ENCODE measurements at places on chromosomes 7 and 10. TPM values are rescaled to one million over a fixed set of nuclear protein-coding genes. Genes with fewer than 3 reads are reported as not detected.
A peak's percentile ranks its signal among the peaks of the same experiment; 100 is the strongest.

The DOCK1 gene
- total RNA-seq = not detected

DNA sequence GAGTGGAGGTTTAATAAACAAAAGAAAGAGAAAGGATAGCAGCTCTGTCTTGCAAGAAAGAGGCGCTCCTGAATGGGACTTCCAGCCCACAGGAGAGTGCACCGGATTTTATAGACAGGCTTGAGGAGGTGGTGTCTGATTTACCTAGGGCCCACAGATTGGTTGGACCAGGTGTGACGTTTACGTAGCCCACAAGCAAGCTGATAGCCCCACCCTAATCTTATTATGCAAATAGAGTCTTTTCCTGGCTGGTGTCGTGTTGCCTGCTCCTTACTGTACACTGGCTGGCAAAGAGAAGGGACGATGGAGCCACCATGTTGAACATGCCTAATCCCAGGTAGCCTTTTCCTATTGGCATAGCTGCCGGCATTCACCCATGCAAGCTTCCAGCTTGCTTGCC is 319.7 kb upstream of the POM121L12 start:
- no peaks in the 10 kb centered on the region for H3K36me3 ChIP-seq
- no peak for DNase-seq
- H3K4me3 ChIP-seq = no peak overlapping the region
- no peaks in the 10 kb centered on the region for H3K27me3 ChIP-seq
- H3K4me1 ChIP-seq = no peaks in the 10 kb centered on the region

DNA sequence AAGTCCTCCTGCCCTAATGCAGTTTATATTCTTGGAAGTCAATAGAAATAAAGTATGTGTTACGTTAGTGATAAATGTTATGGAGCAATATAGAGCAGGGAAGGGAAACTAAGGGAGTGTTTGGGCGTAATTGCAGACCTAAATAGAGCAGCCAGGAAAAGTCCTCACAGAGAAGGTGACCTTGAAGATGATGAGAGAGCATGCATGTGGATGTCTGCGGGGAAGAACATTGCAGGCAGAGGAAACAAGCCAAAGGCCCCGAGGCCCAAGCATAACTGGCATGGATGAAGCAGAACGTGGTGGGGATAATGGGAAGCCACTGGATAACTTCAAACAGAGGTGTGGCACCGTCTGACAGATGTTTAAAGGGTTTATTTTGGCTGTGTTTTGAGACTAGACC is 12.5 kb downstream of the ADD3 start:
- no peak for DNase-seq
- H3K4me1 ChIP-seq = peaks cover 69% of the 10 kb centered on the region
- no peaks in the 10 kb centered on the region for H3K27me3 ChIP-seq
- H3K36me3 ChIP-seq = no peaks in the 10 kb centered on the region

DNA sequence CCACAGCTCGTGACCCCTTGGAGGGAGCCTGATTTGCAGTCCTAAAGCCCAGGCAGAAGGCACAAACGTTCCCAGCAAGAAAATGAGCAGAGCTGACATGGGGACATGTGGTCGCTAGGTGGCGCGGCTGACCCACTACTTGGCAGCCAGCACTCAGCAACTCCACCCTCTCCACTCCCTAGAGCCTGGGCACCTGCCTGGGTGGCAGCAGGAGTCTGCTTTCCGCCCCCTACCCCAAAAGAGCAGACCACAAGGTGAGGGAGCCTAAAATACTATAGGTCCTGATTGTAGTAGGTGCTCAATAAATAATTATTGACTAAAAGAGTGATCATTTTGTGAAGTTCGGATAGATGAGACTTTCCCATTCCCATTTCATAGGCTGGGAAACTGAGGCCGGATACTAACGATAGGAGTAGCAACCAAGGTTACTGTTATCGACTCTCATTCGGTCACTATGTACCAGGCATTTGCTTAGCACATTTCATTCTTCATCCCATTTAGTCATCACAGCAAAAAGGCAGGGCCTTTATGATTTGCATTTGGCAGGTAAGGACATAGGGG is 57.4 kb downstream of the NEUROG3 start:
- no peak overlapping the region for H3K27ac ChIP-seq
- H3K27me3 ChIP-seq = peaks cover 42% of the 10 kb centered on the region
- H3K36me3 ChIP-seq = no peaks in the 10 kb centered on the region
- H3K4me1 ChIP-seq = no peaks in the 10 kb centered on the region

The EPO gene
- total RNA-seq = not detected

The TAF5 gene
- 3.6 TPM for total RNA-seq

The TRIM50 gene
- total RNA-seq = not detected

The CPN1 gene
- not detected for total RNA-seq

The EZH2 gene
- 19.6 TPM for total RNA-seq

DNA sequence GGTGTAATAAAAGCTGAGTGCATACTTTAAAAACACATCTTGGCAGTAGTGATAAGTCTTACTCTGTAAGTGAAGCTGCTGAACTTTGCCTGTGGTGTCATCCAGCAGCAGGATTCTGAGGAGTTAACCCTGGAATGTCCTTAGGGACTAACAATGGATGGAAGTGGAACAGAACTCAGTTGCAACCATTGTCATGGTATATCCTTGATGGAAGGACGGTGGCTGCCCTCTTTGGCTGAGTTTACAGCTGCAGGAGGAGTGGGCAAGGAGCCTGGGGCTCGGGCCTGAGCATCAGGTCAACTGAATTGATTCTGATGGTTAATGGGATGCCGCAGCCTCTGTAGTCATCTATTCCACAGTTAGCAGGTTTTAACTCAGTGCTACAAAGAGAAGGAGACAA is 56.2 kb downstream of the MRC1 start:
- no peak for DNase-seq
- H3K27me3 ChIP-seq = peaks cover 2% of the 10 kb centered on the region
- no peak overlapping the region for H3K27ac ChIP-seq
- H3K4me1 ChIP-seq = no peaks in the 10 kb centered on the region
- no peak overlapping the region for H3K4me3 ChIP-seq

GRCh38 chr7:1560620-1561031 is 4.6 kb upstream of the TMEM184A start:
- no peak overlapping the region for H3K27ac ChIP-seq
- no peaks in the 10 kb centered on the region for H3K27me3 ChIP-seq
- no peak for DNase-seq
- no peak overlapping the region for H3K4me3 ChIP-seq
- H3K4me1 ChIP-seq = peaks cover 3% of the 10 kb centered on the region
- no peaks in the 10 kb centered on the region for H3K36me3 ChIP-seq

The MYOF gene
- 0.15 TPM for total RNA-seq

The BICC1 gene
- not detected for total RNA-seq

- no peak for DNase-seq
- no peaks in the 10 kb centered on the region for H3K4me1 ChIP-seq
- H3K27ac ChIP-seq = no peak overlapping the region
- H3K36me3 ChIP-seq = no peaks in the 10 kb centered on the region
- no peaks in the 10 kb centered on the region for H3K27me3 ChIP-seq
Observed at GRCh38 chr7:10596827-10597226, 376.8 kb upstream of the PHF14 start.

GRCh38 chr7:155918720-155919390 is 106.6 kb upstream of the SHH start:
- H3K27ac ChIP-seq = no peak overlapping the region
- no peaks in the 10 kb centered on the region for H3K36me3 ChIP-seq
- H3K4me3 ChIP-seq = no peak overlapping the region
- H3K27me3 ChIP-seq = no peaks in the 10 kb centered on the region

The ABCC2 gene
- total RNA-seq = 2.9 TPM

The RADIL gene
- total RNA-seq = not detected

The PUS7 gene
- 17.8 TPM for total RNA-seq

- H3K27me3 ChIP-seq = peaks cover 2% of the 10 kb centered on the region
- DNase-seq = no peak
- no peaks in the 10 kb centered on the region for H3K4me1 ChIP-seq
- no peaks in the 10 kb centered on the region for H3K36me3 ChIP-seq
- H3K27ac ChIP-seq = no peak overlapping the region
Observed at GRCh38 chr7:229184-229964, 37.0 kb downstream of the FAM20C start.

DNA sequence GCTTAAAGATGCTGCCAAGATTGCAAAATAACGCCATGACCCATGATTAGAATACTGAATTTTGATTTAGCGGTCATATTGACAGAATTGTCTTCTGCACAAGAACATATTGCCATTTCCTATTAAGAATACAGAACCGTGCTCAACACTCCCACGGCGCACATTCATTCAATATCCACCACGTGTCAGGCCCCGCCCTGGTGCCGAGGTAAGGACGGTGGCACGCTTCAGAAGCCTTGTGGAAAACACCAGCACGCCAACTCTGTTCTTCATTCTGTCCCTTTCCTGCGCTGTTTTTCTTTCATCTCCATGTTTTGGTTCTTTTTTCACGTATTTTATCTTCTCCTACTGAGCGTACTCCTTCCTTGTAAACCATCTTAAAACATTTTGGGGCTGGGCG is 189.3 kb downstream of the ZMYND11 start:
- peaks cover 35% of the 10 kb centered on the region for H3K4me1 ChIP-seq
- peak overlapping the region; percentile 14 for H3K27ac ChIP-seq
- peak overlapping the region; percentile 64 for H3K4me3 ChIP-seq
- H3K27me3 ChIP-seq = peaks cover 2% of the 10 kb centered on the region
- H3K36me3 ChIP-seq = no peaks in the 10 kb centered on the region

- no peak overlapping the region for H3K27ac ChIP-seq
- no peaks in the 10 kb centered on the region for H3K27me3 ChIP-seq
- DNase-seq = no peak
- H3K36me3 ChIP-seq = peaks cover 4% of the 10 kb centered on the region
Observed at GRCh38 chr7:6171532-6172223, 100.7 kb downstream of the CYTH3 start.

DNA sequence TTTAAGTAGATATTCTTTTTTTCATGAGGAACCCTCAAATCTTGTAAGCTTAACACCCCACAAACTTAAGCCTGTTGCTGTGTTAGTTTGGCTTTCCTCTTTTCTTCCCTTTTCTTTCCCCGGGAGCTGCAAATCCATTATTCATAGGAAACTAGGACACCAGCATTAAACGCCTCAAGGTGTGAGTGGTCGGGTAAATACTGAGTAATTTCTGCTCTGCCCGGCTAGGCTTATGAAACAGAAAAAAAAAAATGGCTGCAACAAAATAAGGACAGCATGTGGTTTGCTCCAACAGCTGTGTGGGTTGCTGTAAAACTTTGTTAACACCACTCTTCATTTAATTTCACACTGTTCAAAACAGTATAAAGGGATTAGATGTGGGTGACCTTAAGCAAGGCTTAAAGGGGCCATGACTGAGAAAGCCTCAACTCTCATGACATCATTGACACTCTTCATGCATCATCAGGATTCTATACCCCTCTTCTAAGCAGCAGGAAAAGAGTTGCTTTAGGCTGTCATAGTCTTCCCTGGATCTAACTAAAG is 104.1 kb downstream of the AOAH start:
- no peak overlapping the region for H3K27ac ChIP-seq
- no peaks in the 10 kb centered on the region for H3K36me3 ChIP-seq
- H3K4me1 ChIP-seq = peaks cover 37% of the 10 kb centered on the region
- no peak overlapping the region for H3K4me3 ChIP-seq
- no peaks in the 10 kb centered on the region for H3K27me3 ChIP-seq

The TAS2R4 gene
- total RNA-seq = 1.9 TPM

DNA sequence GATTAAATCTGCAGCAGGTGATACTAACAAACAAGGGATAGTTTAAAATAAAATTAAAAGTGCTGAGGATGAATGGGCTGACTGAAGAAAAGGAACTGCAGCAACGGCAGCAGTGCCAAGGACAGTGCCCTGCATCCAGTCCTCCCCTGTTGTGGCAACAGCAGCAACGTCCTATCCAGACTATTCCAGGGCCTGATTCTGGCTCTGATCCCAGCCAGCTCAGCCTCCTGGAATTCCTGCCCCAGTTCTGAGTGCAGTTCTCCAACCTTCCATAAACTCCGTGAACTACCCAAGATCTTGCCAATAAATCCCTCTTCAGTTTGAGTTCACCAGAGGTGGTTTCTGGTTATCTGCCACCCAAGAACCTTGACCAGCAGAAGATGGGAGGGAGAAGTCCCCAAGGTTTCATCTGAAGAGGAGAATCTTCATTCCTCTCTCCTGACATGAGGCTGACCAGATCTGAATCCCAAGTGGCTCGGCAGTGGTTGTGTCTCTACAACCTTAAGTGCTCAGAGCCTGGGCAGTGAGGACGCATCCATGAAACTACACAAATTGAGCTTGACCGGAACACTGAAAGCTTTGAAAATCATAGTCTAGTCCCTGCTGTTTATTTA is 115.8 kb downstream of the SORBS1 start:
- peaks cover 10% of the 10 kb centered on the region for H3K27me3 ChIP-seq
- H3K4me3 ChIP-seq = no peak overlapping the region
- DNase-seq = no peak
- H3K27ac ChIP-seq = no peak overlapping the region
- H3K36me3 ChIP-seq = no peaks in the 10 kb centered on the region
- H3K4me1 ChIP-seq = no peaks in the 10 kb centered on the region

- no peak overlapping the region for H3K27ac ChIP-seq
- peaks cover 41% of the 10 kb centered on the region for H3K36me3 ChIP-seq
- no peak overlapping the region for H3K4me3 ChIP-seq
- H3K4me1 ChIP-seq = peaks cover 36% of the 10 kb centered on the region
Observed at GRCh38 chr7:135428011-135428410, 81.9 kb downstream of the CNOT4 start.

DNA sequence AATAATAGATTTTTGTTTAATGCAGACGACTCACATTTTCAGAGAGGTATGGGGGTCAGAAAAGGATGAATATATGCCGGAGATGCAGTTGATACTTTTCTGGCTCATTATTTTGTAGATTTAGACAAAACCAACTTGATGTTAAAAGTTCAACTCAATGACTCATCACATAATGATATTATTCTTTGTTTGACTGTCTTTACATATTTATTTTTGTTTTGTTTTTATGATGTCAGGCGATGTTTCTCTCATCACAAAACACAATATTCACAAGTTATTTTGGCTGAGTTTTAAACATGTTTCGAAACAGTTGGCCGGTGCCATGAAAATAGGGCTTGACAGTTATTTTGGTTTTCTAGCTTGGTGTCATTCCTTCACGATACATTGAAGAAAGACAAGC is 1.3 kb downstream of the GJD4 start:
- no peak for DNase-seq
- H3K27me3 ChIP-seq = peaks cover 42% of the 10 kb centered on the region
- peaks cover 9% of the 10 kb centered on the region for H3K4me1 ChIP-seq

DNA sequence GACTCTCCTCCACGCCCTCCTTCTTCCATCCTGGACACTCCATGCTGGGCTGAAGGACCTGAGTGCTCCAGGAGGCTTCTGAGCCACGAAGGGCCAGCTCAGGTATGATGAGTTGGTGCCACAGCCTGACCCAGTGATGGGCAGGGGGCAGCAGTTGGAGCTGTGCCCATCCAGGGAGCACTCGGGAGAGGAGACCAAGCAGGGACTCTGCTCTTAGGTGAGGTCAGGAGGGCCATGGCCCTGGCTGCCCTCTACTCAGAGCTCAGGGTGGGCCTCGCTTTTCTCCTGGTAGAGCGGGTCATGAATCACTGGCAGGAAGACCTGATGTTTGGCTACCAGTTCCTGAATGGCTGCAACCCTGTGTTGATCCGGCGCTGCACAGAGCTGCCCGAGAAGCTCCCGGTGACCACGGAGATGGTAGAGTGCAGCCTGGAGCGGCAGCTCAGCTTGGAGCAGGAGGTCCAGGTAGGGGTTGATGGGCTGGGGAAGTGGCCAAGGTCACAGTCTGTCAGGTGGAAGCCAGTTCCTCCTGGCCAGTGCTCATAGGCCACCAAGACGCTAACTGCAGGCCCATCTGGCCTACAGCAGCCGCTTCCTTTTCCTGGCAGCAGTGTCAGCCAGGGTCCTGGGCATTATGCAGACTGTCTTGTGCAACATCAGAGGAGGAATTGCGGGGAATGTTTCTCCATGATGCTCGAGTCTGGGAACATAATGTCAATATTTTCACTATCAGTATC is 50.8 kb downstream of the ALOX5 start:
- H3K27ac ChIP-seq = peak overlapping the region; percentile 24
- no peak for DNase-seq
- H3K36me3 ChIP-seq = peaks cover 69% of the 10 kb centered on the region
- H3K27me3 ChIP-seq = no peaks in the 10 kb centered on the region
- no peak overlapping the region for H3K4me3 ChIP-seq

The VSTM4 gene
- not detected for total RNA-seq

The ZRANB1 gene
- total RNA-seq = 17.7 TPM
